ENCODE measurements at places on chromosomes 12 and 14.
A peak's percentile ranks its signal among the peaks of the same experiment; 100 is the strongest.

- H3K4me1 ChIP-seq, result no peaks in the 10 kb centered on the region
- DNase-seq, result no peak
- no peak overlapping the region for H3K27ac ChIP-seq
- H3K36me3 ChIP-seq, result no peaks in the 10 kb centered on the region
- H3K4me3 ChIP-seq, result no peak overlapping the region
Measured at GRCh38 chr12:15605881-15606590, 183.2 kb downstream of the EPS8 start.

GRCh38 chr14:101129521-101130167 lies 226.1 kb upstream of the RTL1 start:
- no peaks in the 10 kb centered on the region for H3K36me3 ChIP-seq
- H3K4me3 ChIP-seq, result no peak overlapping the region
- no peak for DNase-seq
- H3K27ac ChIP-seq, result no peak overlapping the region

- no peak for DNase-seq
- H3K27me3 ChIP-seq, result no peaks in the 10 kb centered on the region
- H3K4me1 ChIP-seq, result no peaks in the 10 kb centered on the region
- no peak overlapping the region for H3K27ac ChIP-seq
- H3K4me3 ChIP-seq, result no peak overlapping the region
- H3K36me3 ChIP-seq, result no peaks in the 10 kb centered on the region
Measured at GRCh38 chr12:92047393-92047826, 98.2 kb downstream of the BTG1 start.

- peaks cover 8% of the 10 kb centered on the region for H3K36me3 ChIP-seq
- peaks cover 13% of the 10 kb centered on the region for H3K4me1 ChIP-seq
- H3K27ac ChIP-seq, result peak overlapping the region; percentile 98
- no peak for DNase-seq
- H3K4me3 ChIP-seq, result peak overlapping the region; percentile 76
Measured at GRCh38 chr12:120468821-120469449, 613 bp downstream of the SRSF9 start.

DNA sequence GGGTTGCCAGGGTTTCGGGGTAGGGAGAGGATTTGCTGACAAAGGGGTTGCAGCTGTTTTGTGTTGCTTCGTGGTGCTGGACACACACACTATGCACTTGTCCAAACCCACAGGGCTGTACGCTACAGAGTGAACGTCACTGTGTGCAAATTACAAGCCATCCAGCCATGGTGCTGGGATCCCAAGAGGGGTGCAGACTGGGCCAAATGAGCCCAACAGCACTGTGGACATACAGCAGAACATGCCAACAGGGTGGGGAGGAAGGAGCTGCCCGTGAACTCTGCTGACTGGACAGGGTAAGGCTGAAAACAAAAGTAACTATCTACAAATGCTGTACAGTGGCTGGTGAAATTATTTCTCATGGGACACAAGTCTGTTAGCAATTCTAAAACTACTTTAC lies 25.2 kb downstream of the POLE start:
- no peak overlapping the region for H3K27ac ChIP-seq
- no peak overlapping the region for H3K4me3 ChIP-seq
- no peaks in the 10 kb centered on the region for H3K27me3 ChIP-seq
- no peak for DNase-seq
- H3K36me3 ChIP-seq, result peaks cover 10% of the 10 kb centered on the region

GRCh38 chr12:57000393-57000792 lies 6.0 kb downstream of the ZBTB39 start:
- no peaks in the 10 kb centered on the region for H3K27me3 ChIP-seq
- H3K36me3 ChIP-seq, result peaks cover 9% of the 10 kb centered on the region
- H3K27ac ChIP-seq, result no peak overlapping the region
- DNase-seq, result no peak
- no peak overlapping the region for H3K4me3 ChIP-seq
- H3K4me1 ChIP-seq, result peaks cover 8% of the 10 kb centered on the region

- no peaks in the 10 kb centered on the region for H3K4me1 ChIP-seq
- no peaks in the 10 kb centered on the region for H3K36me3 ChIP-seq
- H3K4me3 ChIP-seq, result no peak overlapping the region
- no peak for DNase-seq
- H3K27me3 ChIP-seq, result no peaks in the 10 kb centered on the region
Measured at GRCh38 chr14:97854918-97855317, 1057.7 kb downstream of the VRK1 start.

GRCh38 chr12:52266514-52266913 lies 7.9 kb upstream of the KRT86 start:
- DNase-seq, result no peak
- no peaks in the 10 kb centered on the region for H3K27me3 ChIP-seq
- H3K4me1 ChIP-seq, result no peaks in the 10 kb centered on the region
- H3K4me3 ChIP-seq, result no peak overlapping the region
- H3K27ac ChIP-seq, result no peak overlapping the region

GRCh38 chr12:52850681-52851080 lies 1.9 kb upstream of the KRT78 start:
- no peaks in the 10 kb centered on the region for H3K27me3 ChIP-seq
- no peak overlapping the region for H3K4me3 ChIP-seq
- H3K4me1 ChIP-seq, result no peaks in the 10 kb centered on the region

- H3K4me3 ChIP-seq, result no peak overlapping the region
- H3K4me1 ChIP-seq, result no peaks in the 10 kb centered on the region
- H3K27ac ChIP-seq, result no peak overlapping the region
- no peaks in the 10 kb centered on the region for H3K27me3 ChIP-seq
- DNase-seq, result no peak
Measured at GRCh38 chr12:112160611-112161010, 35.3 kb downstream of the TRAFD1 start.

DNA sequence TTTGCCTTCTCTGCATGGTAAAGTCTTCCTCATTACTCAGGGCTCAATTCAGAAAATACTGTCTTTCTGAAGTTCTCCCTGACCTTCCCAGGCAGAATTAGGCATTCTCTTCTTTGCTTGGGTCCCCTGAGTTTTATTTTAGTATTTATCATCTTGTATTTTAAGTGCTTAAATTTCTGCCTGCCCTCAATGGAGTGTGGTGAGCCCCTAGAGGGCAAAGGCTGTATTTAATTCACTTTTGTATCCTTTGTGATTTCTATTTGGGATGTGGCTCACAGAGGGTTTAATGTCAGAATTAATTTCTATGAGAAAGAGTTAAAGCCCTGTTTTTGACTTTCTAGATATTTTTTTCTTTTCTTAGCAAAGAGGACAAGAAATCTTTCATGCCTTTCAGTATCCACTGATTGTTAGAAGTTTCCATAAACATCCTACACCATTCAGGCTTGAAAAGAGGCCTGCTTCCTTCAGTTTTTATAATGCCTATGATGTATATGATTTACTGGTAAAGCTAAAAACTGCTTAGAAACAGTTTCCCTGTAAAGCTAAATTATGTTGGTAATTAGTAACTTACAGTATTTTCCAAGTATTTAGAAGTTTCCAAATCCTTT lies 55.6 kb upstream of the PTPRB start:
- H3K27ac ChIP-seq, result no peak overlapping the region
- no peak for DNase-seq
- no peaks in the 10 kb centered on the region for H3K4me1 ChIP-seq

DNA sequence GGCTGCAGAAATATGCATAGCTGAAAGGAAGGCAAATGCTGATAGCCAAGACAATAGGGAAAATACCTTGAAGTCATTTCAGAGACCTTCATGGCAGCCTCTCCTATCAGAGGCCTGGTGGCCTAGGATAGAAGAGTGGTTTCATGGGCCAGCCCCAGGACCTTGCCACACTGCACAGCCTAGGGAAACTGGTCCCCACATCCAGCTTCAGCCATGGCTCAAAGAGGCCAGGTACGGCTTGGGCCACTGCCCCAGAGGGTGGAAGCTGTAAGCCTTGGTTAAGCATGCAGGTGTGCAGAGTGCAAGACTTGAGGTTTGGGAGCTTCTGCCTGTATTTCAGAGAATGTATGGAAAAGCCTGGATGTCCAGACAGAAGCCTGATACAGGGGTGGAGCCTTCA lies 101.0 kb upstream of the KITLG start:
- no peak overlapping the region for H3K27ac ChIP-seq
- no peaks in the 10 kb centered on the region for H3K4me1 ChIP-seq
- no peaks in the 10 kb centered on the region for H3K27me3 ChIP-seq
- H3K36me3 ChIP-seq, result no peaks in the 10 kb centered on the region
- no peak overlapping the region for H3K4me3 ChIP-seq

- H3K27me3 ChIP-seq, result no peaks in the 10 kb centered on the region
- no peaks in the 10 kb centered on the region for H3K4me1 ChIP-seq
- H3K4me3 ChIP-seq, result no peak overlapping the region
- no peak for DNase-seq
- no peaks in the 10 kb centered on the region for H3K36me3 ChIP-seq
Measured at GRCh38 chr14:104739546-104740516, 13.1 kb upstream of the SIVA1 start.

DNA sequence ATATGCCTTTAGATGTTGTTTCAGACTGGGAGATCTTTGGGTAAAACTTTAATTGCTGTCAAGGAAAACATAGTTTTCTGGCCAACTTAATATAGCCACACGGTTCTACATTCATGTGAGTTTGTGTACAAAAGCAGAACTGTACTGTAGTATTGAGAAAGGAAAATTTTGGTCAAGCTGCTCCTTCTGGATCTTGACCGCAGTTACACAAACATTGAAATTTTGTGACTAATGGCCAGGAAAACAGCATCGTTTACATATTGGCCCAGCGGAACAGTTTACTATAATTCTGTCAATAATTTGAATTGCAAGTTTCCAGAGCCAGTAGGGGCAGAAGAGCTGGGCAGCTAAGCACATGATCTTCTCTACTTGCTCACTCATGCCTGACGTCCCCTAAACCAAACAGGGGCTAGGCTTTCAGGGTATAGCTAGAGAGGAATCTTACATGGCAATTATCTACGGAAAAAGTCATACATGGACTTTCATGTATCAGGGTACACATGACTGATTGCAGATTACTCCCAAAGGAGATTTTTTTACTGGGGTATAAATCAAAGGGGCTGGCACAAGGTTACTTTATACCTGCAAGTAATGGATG lies 11.4 kb upstream of the ART4 start:
- no peaks in the 10 kb centered on the region for H3K4me1 ChIP-seq
- H3K27ac ChIP-seq, result peak overlapping the region; percentile 71
- no peak for DNase-seq
- H3K4me3 ChIP-seq, result no peak overlapping the region

- DNase-seq, result no peak
- no peaks in the 10 kb centered on the region for H3K27me3 ChIP-seq
- no peak overlapping the region for H3K27ac ChIP-seq
- H3K4me3 ChIP-seq, result no peak overlapping the region
- H3K36me3 ChIP-seq, result no peaks in the 10 kb centered on the region
Measured at GRCh38 chr12:85823436-85824180, 12.6 kb downstream of the RASSF9 start.

GRCh38 chr14:100611811-100612480 lies 24.7 kb upstream of the BEGAIN start:
- no peaks in the 10 kb centered on the region for H3K4me1 ChIP-seq
- H3K36me3 ChIP-seq, result no peaks in the 10 kb centered on the region
- DNase-seq, result no peak
- no peak overlapping the region for H3K4me3 ChIP-seq

DNA sequence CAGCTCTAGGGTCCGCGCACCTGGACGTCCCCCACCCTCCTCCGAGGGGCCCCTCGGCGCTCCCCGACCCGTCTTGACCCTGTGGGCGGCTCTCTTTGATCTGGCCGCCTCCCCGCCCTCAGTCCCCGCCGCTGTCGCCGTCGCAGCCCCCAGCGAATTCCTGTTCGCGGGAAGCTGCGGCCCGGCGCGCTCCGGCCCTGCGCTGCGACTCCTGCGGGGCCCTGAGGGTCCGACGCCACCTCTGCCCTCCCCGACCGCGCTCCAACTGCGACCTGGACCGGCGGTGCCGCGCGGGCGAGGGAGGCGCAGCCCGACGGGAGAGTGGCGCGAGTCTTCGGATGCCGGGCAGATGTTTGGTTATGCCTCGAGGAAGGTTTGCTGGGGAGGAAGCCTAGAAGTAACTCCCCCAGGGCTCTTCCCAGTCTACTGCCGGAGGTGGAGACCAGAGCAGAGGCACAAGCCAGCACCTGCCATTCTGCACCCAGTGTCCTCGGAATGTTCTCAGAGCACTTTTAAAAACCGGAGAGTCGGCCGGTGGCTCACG lies 440 bp upstream of the ISM2 start:
- H3K27ac ChIP-seq, result no peak overlapping the region
- H3K4me3 ChIP-seq, result peak overlapping the region; percentile 55
- peaks cover 10% of the 10 kb centered on the region for H3K4me1 ChIP-seq
- H3K27me3 ChIP-seq, result peaks cover 16% of the 10 kb centered on the region

- H3K4me1 ChIP-seq, result no peaks in the 10 kb centered on the region
Measured at GRCh38 chr14:95121911-95122620, 35.3 kb downstream of the DICER1 start.

GRCh38 chr14:28651148-28651547 lies 115.4 kb upstream of the FOXG1 start:
- DNase-seq, result no peak
- no peaks in the 10 kb centered on the region for H3K27me3 ChIP-seq

- H3K4me3 ChIP-seq, result no peak overlapping the region
- H3K36me3 ChIP-seq, result no peaks in the 10 kb centered on the region
- H3K4me1 ChIP-seq, result no peaks in the 10 kb centered on the region
- H3K27ac ChIP-seq, result no peak overlapping the region
- no peak for DNase-seq
Measured at GRCh38 chr14:53004976-53005375, 54.1 kb upstream of the FERMT2 start.

GRCh38 chr12:114799574-114800487 lies 115.9 kb upstream of the TBX3 start:
- DNase-seq, result no peak
- no peaks in the 10 kb centered on the region for H3K36me3 ChIP-seq
- no peaks in the 10 kb centered on the region for H3K4me1 ChIP-seq
- no peaks in the 10 kb centered on the region for H3K27me3 ChIP-seq
- H3K4me3 ChIP-seq, result no peak overlapping the region
- H3K27ac ChIP-seq, result no peak overlapping the region

DNA sequence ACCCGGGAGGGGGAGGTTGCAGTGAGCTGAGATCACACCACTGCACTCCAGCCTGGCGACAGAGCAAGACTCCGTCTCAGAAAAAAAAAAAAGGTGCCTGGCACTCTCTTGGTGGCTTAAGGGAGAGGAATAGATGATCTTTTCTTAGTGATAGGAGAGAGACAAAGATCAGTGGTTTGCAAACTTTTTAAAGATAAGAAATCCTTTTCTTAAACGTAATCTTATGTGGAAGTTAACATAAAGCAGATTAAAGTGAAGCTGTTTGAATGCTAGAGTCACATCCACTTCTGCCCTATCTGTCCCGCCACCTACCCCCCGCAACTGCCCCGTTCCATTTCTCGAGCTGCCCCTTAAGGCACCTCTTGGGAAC lies 6.3 kb upstream of the NINJ2 start:
- no peak overlapping the region for H3K27ac ChIP-seq
- no peak overlapping the region for H3K4me3 ChIP-seq
- no peaks in the 10 kb centered on the region for H3K36me3 ChIP-seq
- H3K4me1 ChIP-seq, result no peaks in the 10 kb centered on the region

DNA sequence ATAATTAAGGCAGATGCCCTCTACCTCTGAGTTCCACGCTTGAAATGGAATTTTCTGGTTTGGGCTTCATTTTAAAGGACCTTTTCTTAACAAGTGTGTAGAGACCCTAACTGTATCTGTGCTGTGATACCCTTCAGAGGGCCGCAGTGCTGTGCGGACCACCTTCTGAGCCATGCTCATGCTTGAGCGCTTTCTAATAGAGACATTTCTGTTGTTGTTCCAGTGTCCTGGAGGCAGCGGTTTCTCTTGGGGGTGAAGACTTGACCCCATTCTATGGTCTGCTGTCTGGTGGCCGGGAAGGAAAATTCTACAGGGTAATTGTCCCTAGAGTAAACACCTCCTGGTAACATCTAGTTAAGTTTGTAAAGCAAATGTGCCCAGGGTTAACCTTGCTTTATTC lies 46.7 kb upstream of the BCL7A start:
- H3K27me3 ChIP-seq, result no peaks in the 10 kb centered on the region
- H3K36me3 ChIP-seq, result no peaks in the 10 kb centered on the region
- no peak overlapping the region for H3K27ac ChIP-seq

- H3K4me3 ChIP-seq, result no peak overlapping the region
- H3K27me3 ChIP-seq, result no peaks in the 10 kb centered on the region
- H3K4me1 ChIP-seq, result no peaks in the 10 kb centered on the region
- no peak for DNase-seq
- no peaks in the 10 kb centered on the region for H3K36me3 ChIP-seq
Measured at GRCh38 chr12:98295681-98296080, 219.7 kb upstream of the TMPO start.

All from breast epithelium (tissue), 4 donors.